ENCODE measurements at places on chromosomes 4 and X.

GRCh38 chrX:130594453-130594916 is 192.7 kb downstream of the RBMX2 start:
- DNase-seq = peak; percentile 0

GRCh38 chr4:7241597-7242125 is 49.3 kb downstream of the SORCS2 start:
- DNase-seq = no peak

DNA sequence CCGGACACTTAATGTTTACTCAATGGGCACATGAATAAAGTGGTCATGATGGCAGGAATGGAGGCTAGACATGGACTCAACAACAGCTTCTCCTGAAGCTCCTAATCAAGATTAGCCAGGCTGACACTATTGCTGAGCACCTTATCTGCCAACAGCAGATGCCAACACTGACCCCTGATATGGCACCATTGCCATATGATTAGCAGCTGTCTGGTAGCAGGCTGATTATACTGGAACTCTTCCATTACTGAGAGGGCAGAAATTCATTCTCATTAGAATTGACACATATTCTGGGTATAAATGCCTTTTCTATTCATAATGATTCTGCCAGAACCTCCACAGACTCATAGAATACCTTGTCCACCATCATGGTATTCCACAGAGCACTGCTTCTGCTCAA is 18.4 kb upstream of the AFF1 start:
- DNase-seq = no peak

- DNase-seq = no peak
Observed at GRCh38 chr4:186942758-186943377, 219.2 kb upstream of the FAT1 start.

DNA sequence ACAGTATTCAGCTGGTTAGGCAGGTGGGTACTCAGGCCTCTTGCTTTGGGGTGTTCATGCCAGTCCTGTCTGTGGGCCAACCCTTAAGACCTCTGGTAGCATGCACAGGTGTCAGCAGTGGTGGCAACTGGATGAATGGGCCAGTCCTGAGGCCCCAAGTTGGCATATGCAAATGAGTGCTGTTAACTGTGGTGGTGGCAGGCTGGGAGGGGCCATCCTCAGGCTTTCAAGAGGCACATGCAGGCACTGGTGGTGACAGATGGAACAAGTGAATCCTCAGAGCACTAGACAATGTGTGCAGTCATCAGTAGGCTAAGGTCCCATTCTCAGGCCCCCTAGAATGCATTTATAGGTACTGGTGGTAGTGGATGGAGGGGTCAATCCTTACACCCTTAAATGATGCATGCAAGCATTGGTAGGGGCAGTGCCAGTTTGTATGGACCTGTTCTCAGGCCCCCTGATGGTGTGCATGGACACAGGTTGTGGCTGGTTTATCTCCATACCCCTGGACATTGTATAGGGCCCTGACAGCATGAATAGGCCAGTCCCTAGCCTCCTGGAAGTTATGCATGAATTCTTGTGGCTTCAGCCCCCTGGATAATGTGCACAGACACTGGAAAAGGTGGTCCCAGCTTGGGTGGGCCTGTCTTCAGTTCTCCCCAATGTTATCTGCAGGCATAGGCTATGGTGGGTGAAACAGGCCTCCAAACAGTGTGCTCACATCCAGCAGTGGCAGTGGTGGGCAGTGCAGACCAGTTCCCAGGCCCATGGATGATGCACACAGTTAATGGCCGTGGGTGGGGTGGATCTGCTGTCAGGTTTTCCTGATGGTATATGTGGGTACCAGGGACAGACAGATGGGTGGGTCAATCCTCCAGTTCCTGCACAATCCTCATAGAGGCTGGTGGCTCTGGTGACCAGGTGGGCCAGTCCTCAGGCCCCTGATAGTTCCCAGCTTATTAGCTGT is 24.7 kb downstream of the TECRL start:
- no peak for DNase-seq

GRCh38 chr4:153448003-153448731 is 18.0 kb upstream of the TMEM131L start:
- DNase-seq = peak; percentile 2

DNA sequence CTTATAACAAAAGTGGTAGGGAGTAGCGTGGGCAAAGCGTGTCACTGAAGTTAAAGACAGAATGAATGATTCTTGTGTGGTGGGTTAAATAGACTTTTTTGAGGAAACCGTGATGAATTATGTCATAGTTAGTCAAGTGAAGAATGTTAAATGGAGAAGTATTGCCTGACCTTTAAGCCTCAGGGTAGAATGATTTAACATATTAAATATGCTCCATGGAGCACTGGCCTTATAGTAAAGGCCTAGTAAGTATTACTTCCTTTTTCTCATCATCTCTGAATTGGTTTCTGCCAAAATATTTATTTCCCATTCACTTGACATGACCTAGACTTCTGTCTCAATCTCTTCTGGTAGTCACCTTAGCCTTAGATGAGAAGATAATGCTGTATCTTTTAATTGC is 23.7 kb downstream of the MAGEB1 start:
- no peak for DNase-seq

DNA sequence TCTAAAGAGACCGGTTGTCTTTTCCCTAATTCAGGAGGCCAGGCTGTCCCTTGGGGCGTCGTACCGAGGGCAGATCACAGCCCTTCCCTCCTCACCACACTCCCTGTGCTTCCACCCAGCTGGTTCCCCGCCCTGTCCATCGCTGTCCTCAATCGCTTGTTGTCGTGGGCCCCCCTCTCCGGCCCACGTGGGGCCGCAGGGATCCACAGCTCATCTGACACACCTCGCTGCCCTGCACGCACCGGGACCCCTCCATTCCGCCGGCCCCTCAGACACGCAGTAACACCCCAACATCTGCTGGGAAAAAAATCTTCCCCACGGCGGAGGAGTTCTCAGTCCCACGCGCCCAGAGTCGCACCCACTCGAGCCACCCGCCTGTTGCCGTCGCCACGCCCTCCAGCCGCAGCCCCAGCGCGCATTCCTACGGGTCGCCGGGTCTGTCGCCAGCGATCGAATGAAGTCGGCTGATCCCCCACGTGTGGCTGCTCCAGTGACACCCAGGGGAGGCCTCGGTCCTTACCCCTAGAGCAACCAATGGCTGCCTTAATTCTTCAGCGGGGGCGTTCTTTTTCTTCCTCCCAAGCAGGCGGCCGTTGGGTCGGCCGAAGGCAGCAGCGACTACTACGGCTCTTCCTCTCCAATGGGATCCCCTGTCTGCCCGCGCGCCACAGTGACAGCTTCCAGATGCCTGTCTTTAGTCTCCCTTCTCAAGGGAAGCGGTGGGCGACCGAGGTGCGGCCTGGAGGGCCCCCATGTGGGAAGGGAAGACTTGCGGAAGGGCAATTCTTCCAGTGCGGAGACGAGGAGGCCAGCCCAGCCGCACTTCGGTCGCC is 893 bp upstream of the SEPTIN11 start:
- peak; percentile 86 for DNase-seq

Data from T47D (cell line).